ENCODE measurements at places on chromosomes 12 and 14. TPM values are rescaled to one million over a fixed set of nuclear protein-coding genes. Genes with fewer than 3 reads are reported as not detected.

GRCh38 chr14:68718023-68718990 is 74.6 kb downstream of the ZFP36L1 start:
- DNase-seq: no peak

GRCh38 chr12:126734296-126734695 is 1532.7 kb upstream of the TMEM132C start:
- no peak for DNase-seq

DNA sequence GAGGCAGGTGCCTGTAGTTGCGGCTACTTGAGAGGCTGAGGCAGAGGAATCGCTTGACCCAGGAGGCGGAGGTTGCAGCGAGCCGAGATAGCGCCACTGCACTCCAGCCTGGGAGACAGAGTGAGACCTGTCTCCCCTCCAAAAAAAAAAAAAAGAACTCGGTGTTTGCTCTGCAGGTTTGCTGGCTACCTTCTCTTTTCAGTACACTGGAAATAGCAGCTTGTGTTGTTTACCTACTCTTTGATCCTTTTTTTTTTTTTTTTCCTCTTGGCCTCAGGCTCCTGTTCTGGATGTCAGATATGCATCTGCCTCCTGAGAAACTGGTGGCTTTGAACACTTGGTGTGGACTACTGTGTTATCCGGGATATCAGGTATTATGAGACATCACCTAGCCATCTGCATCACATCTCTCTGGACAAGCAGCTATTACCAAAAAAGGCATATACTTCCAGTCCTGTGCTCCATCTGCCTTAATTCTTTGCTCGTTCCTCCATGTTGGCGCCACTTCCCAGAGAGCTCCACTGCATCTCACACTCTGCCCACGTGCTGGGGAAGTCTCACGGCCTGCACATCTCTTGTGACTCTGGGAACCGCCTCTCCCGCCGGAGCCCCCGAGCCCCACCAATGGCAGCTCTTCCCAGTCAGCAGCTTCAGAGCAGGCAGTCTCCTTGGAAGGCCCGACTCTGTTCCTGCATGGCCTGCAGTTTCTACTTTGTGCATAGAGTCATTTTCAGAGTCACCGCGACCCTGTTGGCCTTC is 50.9 kb upstream of the TRAF3 start:
- DNase-seq: no peak

DNA sequence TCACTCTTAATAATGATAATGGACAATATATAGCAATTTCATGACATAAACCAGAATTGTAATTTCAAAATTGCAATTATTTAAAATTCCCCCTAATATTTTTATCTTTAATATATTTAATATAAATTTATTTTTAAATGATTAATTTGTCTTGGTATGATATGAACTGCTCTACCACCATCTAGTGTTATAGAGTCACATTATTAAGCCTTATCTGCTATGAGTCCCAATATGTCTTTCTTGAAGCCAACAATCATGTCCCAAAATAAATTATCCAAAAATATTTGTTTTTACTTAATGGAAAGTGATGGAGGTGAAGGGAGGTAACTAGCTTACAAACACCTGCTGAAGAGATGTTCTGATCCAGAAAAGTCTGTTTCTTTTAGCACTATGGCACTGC is 151.4 kb downstream of the KCNC2 start:
- DNase-seq: no peak

Gene CIDEB
- 10.3 TPM for polyA plus RNA-seq

- no peak for DNase-seq
These were observed 37.7 kb downstream of the SYNE2 start for GRCh38 chr14:63890553-63890952.

- no peak for DNase-seq
These were observed 278.1 kb upstream of the LMO3 start for GRCh38 chr12:16884056-16884455.

- DNase-seq: no peak
These were observed 400.8 kb upstream of the PRICKLE1 start for GRCh38 chr12:42990387-42990786.

DNA sequence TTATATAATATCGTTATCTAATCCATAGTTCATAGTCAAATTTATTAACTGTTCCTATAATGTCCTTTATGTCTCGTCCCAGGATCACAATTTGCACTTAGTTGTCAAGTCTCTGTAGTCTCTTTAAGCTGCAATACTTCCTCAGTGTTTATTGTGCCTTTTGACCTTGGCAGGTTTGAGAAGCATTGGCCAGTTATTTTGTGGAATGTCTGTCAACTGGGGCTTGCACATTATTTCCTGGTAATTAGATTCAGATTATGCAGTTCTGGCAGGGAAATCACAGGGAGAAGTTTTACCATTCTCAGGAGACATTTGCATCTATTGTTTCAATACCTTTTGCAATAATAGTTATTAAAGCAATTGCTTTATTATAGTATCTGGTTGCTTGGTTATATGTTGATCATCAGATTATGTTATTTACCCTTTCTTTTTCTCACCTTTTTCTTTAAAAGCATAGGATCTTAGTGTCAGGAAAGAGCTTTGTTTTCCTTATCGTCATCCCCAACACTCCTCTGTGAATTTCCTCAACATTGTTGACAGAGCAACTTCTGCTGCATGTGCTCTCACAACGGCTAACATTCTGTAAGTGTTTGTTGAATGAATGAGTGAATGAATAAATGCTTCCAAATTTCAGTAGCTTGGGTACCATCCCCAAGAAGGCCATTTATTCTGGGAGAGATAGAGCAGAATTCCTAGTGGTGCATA is 3.7 kb upstream of the ART4 start:
- no peak for DNase-seq
